Psoas muscle (tissue), 8 donors: ENCODE measurements at places on chromosomes 4 and X.

GRCh38 chr4:67884701-67885100, 899 bp upstream of the TMPRSS11D start:
- H3K36me3 ChIP-seq, result no peaks in the 10 kb centered on the region
- H3K4me3 ChIP-seq, result no peak overlapping the region
- no peak for DNase-seq
- H3K4me1 ChIP-seq, result no peaks in the 10 kb centered on the region
- no peaks in the 10 kb centered on the region for H3K27me3 ChIP-seq

DNA sequence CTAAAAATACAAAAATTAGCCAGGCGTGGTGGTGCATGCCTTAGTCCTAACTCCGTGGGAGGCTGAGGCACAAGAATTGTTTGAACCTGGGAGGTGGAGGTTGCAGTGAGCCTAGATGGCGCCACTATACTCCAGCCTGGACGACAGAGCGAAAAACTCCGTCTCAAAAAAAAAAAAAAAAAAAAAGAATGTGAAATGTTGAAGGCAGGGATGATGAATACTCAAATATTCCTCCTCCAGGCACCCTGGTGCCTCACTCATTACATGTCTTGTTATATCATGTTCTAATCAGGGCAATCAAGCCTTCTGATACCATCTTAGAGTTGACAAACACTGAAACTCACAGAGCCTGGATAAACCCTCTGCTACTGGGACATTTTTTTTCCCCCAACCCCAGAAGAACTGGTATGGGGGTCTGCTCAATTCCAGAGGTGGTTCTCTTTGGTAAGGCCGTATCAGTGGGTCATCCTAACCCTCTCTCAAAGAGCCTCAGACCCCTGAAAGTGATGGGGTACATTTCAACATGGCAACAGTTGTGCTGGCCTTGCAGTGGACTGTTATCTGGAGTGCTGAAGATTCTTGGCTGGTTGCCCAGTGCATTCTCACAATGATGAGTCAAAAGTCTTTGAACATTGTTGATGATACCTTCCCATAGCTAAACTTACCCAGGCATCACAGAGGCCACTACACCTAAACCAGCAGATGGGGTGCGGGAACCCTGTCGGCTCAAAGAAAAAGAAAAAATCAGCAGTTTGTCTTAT, 2.4 kb upstream of the SH3KBP1 start:
- H3K4me1 ChIP-seq, result no peaks in the 10 kb centered on the region
- no peak overlapping the region for H3K4me3 ChIP-seq

GRCh38 chr4:73603854-73604584, 16.2 kb downstream of the RASSF6 start:
- DNase-seq, result no peak
- H3K4me1 ChIP-seq, result no peaks in the 10 kb centered on the region
- no peaks in the 10 kb centered on the region for H3K27me3 ChIP-seq
- H3K27ac ChIP-seq, result no peak overlapping the region

DNA sequence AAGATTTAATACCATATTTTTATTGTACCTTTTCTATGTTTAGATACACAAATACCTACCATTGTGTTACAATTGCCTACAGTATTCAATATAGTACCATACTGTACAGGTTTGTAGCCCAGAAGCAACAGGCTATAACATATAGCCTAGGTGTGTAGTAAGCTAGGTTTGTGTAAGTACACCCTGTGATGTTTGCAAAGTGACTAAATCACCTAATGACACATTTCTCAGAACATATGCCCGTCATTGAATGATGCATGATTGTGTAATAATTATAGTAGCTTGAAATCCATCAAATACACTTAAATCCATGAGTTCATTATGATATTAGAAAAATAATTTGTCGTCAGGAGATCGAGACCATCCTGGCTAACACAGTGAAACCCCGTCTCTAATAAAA, 30.8 kb downstream of the GAB3 start:
- no peaks in the 10 kb centered on the region for H3K27me3 ChIP-seq
- H3K27ac ChIP-seq, result no peak overlapping the region
- H3K4me1 ChIP-seq, result no peaks in the 10 kb centered on the region

DNA sequence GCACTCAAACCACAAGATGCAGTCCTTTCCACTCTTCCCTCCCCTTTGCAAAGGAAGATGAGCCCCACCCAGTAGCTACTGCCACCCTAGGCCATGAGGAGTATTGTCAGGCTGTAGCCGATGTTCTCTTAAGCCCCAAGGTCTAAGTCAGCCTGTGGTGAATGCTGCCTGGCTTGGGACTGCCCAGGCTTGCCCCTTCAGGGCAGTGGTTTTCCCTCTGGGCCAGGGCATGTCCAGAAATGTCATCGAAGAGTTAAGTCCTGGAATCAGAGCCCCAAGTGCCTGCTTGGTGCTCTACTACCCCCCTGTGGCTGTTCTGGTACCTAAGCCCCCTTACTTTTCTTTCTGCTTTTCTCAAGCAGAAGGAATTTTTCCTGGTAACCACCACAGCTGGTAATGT, 11.8 kb upstream of the PGK1 start:
- no peaks in the 10 kb centered on the region for H3K36me3 ChIP-seq
- no peaks in the 10 kb centered on the region for H3K27me3 ChIP-seq
- H3K4me3 ChIP-seq, result no peak overlapping the region
- H3K4me1 ChIP-seq, result no peaks in the 10 kb centered on the region
- H3K27ac ChIP-seq, result no peak overlapping the region
